ENCODE measurements at places on chromosomes 11 and 22.

GRCh38 chr11:64298966-64299846, 952 bp upstream of the CATSPERZ start:
- DNase-seq = peak; percentile 59

DNA sequence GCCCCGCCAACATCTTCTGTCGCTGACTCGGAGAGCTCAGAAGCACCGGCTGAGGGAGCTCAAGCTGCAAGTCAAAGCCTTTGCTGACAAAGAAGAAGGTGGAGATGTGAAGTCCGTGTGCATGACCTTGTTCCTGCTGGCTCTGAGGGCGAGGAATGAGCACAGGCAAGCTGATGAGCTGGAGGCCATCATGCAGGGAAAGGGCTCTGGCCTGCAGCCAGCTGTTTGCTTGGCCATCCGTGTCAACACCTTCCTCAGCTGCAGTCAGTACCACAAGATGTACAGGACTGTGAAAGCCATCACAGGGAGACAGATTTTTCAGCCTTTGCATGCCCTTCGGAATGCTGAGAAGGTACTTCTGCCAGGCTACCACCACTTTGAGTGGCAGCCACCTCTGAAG, 6.7 kb downstream of the RAG1 start:
- DNase-seq = no peak

- no peak for DNase-seq
These were observed 108.3 kb upstream of the SYT13 start for GRCh38 chr11:45394294-45395085.

- no peak for DNase-seq
These were observed 10.6 kb downstream of the KCNC1 start for GRCh38 chr11:17745023-17745772.

DNA sequence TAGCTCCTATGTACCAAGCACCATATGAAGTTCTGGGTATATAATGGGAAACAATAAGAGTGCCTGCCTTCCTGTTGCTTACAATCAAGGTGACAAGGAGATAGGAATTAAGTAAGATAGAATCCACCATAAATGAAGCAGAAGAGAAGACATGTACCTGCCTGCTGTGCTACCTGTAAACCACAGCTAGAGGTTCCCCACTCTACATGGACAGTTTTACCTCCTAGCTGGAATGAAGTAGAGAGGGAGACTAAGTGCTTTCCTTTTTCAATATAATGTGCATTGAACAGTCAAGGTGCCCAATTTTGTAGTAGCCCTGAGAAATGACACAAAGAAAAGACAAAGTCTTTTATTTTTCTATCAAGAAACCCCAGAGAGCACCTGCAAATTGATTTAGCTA, 984.6 kb downstream of the DLG2 start:
- no peak for DNase-seq

DNA sequence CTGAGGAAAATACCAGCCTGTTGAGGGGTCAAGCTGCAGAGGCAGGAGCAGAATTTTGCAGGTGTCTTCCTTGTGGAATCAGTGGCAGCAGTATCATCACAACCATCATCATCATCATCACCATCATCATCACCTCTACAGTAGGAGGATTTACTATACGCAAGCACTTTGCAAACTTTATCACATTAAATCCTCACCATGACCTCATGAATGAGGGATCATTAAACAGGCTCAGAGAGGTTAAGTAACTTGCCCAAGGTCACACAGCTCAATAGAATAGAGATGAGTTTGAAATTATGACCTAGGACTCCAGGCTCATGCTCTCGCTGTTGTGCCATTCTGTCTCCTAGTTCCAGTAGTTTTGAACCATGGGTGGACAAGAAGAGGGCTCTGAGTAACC, 25.6 kb downstream of the PTPN5 start:
- no peak for DNase-seq

- DNase-seq = no peak
These were observed 61.3 kb downstream of the MYH9 start for GRCh38 chr22:36326178-36327161.

DNA sequence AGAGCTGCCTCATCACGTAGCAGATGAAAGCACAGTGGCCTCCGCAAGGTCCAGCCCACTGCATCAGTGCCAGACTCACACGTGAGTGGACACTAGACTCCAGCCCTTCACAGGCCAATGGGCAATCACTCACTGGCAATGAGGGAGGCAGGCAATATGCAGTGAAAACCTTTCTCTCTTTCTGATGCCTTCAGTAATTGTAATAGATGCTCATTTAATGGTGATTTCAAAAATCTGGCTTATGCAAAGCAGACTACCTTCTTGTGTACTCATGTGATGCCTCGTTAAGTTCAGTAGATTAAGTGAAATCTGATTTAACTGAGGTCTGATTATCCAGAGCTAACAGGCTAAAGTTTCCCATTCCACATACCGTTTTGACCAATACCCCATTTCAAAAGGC, 546.9 kb downstream of the MIAT start:
- DNase-seq = no peak

GRCh38 chr22:45571089-45571488, 68.4 kb downstream of the FBLN1 start:
- no peak for DNase-seq

DNA sequence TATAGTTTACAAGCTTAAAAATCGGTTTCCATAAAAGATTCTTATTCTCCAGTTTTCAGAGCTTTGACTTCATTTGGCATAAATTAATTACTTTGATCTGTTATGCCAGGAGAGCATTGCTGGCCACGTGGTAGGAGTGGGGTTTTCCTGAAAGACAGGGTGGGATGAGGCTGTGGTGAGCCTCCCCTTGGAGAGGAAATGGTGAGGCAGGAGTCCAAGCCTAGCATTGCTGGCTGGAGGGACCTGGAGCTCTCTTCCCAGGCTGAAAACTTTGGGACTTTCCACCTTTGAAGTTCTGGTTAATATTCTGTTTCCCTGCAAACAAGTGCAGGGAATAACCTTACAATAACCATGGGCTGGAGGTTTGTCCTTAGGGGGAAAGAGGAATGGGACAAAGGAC, 21.1 kb upstream of the CSF2RB start:
- DNase-seq = no peak

DNA sequence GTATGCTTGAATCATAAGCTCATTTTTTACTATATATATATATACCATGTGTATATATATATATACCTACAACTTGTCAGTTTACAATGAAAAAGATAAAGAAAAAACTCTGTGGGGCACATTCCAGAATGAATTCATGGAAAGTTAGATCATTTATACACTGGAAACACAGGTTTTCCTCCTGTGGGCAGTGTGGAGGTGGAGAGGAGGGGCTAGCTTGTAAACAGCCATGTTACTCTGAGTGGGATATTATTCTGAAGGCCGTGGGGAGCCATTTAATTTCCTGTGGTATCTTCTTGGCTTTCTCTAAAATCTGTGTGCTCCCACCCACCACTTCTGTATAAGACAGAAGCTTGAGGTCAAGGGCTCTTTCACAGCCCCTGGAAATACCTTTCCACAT, 273.4 kb upstream of the MTNR1B start:
- DNase-seq = no peak

DNA sequence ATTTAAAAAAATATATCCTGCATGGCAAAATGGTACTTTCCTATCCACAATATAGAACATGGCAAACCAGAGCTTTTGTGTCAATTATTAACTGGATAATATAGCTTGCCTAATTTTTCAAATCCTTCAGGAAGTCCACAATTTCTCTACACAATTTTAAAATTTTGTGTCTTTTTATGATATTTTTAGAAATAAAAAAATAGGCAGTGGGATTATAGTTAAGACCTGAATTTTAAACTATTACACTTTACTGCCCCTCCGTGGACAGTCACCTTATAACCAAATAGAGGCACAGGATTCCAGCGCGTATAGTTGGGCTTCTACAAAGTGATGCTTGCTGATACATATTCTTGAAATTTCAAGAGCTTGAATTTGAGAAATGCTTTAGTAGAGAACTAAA, 2.1 kb upstream of the DMC1 start:
- DNase-seq = peak; percentile 83

DNA sequence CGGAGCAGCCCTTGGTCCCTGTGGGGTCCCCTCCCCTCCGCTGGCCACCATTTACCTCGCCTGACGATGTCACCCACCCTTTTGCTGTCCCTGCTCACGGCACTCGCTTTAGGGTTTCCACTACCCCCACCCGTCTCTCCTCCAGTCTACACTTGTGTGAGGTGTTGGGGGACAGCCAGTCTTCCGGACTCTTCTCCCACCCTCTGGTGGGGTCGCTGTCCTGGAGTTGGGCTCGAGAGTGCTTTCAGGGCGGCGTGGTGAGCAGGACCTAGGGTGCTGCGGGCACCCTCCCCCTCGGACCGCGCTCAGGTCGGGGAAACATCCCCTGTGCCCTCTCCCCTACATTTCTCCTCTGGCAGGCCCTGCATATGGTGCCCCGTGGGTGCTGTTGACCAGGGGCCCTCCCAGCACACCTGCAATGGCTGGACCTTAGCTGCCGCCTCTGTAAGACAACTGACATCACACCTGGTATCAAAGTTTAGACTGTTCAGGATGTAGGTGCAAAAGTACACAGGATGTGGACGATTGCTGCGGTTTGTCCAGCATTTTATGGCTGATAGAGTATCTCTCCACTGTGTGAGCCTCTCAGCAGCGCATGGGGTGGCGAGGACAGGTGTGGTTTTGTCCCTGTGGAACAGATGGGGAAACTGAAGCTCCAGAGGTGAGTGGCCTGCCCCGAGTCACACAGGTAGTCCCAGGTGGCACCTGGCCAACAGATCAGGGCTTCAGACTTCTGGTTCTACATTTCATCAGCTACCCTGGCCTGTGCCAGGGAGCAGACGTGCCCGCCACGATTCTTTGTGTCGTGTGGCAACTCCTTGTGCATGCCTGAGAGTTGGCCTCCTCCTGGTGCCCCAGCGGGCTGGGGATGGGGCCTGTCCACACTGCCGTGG, 1.2 kb downstream of the GRK2 start:
- no peak for DNase-seq

DNA sequence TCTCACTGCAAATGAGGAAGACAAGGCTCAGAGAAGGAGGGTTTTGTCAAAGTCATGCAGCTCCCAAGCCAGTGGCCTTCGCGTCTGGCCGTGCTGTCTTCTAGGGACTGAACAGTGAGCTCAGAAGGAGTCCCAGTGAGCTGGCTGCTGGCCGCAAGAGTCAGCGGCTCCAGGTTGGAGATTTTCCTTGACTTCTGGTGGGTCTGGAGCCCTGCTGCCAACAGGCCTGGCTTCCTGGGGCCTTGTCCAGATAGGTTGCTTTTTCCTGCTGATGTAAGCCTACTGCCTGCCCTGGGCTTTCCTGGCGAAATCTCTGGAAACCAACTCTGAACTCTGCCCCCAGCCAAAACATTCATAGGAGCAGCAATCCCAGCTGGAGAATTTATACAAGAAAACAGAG, 272.7 kb upstream of the CADM1 start:
- DNase-seq = no peak

DNA sequence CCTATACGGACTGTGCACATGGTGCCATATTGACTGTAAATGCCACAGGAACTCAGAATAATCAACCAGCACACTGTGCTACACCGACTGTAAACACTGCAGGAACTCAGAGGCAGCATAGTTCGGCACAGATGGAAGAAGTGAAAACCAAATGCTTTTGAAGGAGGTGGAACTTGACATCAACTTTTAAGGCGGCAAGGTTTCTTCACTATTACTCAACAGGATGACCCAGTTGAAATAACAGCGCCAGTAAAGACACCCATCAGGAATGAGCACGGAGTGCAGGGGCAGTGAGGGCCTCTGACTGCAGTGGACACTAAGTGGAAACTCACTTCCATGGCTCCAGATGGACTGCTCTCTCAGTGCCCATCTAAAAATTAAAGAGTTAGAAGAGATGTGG, 15.7 kb downstream of the TESMIN start:
- DNase-seq = no peak

GRCh38 chr11:87878373-87878825, 296.8 kb downstream of the RAB38 start:
- peak; percentile 80 for DNase-seq

DNA sequence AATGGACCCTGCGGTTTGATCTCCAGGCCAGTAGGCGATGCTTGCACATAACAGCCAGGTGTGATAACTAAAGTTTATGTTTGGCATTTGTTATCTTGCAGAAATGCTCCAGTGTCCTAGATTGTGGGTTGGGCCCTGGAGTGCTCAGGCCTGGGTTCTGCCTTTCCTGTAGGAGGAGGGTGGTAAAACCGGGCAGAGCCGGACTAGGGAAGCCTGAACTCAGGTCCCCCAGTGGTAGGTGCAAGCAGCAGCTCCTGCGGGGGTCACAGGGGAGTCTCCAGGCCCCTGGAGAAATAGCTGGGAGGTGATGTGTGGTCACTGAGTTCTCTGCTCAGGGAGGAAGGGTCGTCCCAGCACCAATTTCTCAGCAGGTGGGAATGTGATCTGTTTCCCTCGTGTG, 538.3 kb upstream of the ANO3 start:
- no peak for DNase-seq

DNA sequence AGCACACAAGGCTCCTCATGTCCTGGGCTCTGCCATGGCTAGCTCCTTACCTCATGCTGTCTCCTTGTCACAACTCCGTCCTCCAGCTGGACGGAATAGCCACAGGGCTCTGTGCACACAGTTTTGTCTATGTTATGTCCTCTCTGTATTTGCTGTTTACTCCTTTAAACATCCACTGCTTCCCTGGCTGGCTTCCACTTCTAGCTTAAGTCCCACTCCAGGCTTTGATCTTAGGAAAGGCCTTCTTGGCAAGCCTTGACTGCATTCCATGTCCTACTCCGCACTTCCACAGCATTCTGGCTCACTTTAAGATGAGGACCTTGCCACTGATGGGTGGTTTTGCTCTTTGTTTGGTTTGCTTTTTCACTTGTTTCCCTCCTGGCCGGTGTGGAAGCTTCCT, 22.9 kb upstream of the ROBO3 start:
- peak; percentile 62 for DNase-seq

GRCh38 chr11:69887330-69887729, 68.1 kb upstream of the FGF3 start:
- no peak for DNase-seq

- no peak for DNase-seq
These were observed 7.2 kb downstream of the GRK2 start for GRCh38 chr11:67273260-67273990.

Data from brain (organoid and tissue), 16 donors.